ENCODE measurements at places on chromosomes 3 and 15.

GRCh38 chr3:17009826-17010225 lies 125.1 kb downstream of the PLCL2 start:
- no peak for DNase-seq

GRCh38 chr3:156694536-156694935 lies 20.1 kb downstream of the TIPARP start:
- no peak for DNase-seq

DNA sequence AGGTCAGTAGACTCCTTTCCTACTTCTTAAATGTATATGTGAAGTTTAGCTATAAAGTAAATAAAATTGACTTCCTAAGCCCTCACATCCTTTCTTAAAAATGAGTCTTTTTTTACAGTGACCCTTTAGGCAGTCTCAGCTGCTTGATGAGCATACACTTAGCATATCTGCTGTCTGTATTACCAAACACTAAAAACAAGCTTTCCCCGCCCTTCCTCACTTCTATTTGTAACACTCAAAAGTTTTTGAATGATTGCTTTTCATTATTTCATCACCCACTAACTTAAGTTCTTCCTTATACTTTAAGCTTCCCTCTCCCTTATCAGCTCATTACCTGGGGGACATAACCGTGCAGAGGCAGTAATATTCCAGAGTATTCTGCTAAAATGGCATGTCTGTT lies 89.4 kb downstream of the PLOD2 start:
- no peak for DNase-seq

- DNase-seq: no peak
Observed at GRCh38 chr3:176872771-176873209, 324.5 kb downstream of the TBL1XR1 start.

- DNase-seq: no peak
Observed at GRCh38 chr3:69294014-69294766, 91.7 kb downstream of the FRMD4B start.

GRCh38 chr15:74264081-74264501 lies 28.0 kb downstream of the CCDC33 start:
- no peak for DNase-seq

DNA sequence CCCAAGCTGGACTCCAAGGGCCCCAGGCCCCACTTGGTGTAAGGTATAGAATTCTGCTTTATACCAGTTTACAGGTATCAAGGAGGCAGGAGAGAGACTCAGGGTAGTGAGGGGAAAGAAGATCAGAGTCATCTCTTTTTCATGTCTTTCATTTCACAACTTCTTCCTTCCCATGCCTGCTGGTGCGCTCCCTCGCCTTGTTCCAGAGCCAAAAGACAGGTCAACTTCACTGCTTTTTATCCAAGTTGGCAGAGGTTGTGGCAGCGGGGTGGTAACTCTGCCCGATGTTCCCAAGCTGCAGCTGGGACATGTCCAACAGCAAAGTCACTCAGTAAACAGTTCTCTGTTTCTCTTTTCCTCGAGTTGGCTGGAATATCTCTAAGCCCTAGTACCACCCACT lies 86.3 kb upstream of the TCF12 start:
- DNase-seq: no peak

DNA sequence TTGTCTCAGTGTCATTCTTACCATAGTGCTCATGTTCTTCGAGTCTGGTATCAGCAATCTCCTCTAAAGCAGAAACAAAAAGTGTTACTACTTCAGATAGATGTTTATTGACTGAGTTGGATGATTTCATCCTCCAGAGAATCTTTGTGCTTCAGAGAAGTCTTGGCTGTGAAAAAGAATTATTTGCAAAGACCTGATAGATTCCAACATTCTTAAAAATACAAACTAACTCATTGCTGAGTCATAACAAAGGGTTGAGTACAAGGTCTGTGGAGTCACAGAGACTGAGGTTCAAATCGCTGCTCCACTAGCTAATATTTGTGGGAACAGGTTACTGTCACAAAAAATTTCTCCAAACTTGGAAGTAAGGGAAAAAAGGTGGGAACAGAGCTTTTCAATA lies 9.0 kb upstream of the STRIT1 start:
- no peak for DNase-seq

- DNase-seq: no peak
Observed at GRCh38 chr15:57041416-57041815, 123.0 kb downstream of the TCF12 start.

DNA sequence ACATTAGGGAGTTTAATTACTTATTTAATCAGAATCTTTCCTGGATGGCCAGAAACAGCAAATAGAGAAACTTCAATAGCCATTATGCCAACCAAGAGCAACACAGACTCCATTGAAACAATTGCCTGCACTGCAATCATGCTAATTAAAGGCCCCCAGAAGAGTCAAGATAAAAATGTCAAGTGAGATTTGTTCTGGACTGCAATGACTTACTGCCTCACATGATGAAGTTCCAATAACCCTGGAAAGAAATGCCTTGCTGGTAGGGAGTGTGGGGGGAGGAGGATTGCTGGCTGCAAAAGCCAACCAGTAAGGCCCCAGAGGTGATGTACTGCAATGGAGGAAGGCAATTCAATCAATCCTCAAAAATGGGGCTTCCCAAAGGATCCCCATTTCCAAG lies 257.9 kb downstream of the NTRK3 start:
- DNase-seq: no peak

DNA sequence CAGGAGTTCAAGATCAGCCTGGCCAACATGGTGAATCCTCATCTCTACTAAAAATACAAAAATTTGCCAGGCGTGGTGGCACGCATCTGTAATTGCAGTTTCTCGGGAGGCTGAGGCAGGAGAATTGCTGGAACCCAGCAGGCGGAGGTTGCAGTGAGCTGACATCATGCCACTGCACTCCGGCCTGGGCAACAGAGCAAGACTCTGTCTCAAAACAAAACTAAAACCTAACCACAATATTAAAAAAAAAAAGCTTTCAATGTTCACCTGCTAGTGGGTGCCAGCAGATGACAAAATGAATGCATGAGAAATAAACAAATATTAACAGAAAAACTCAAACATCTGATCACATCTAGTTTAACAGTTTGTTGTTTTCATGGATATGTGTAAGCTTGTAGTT lies 9.0 kb downstream of the SLC24A1 start:
- no peak for DNase-seq

DNA sequence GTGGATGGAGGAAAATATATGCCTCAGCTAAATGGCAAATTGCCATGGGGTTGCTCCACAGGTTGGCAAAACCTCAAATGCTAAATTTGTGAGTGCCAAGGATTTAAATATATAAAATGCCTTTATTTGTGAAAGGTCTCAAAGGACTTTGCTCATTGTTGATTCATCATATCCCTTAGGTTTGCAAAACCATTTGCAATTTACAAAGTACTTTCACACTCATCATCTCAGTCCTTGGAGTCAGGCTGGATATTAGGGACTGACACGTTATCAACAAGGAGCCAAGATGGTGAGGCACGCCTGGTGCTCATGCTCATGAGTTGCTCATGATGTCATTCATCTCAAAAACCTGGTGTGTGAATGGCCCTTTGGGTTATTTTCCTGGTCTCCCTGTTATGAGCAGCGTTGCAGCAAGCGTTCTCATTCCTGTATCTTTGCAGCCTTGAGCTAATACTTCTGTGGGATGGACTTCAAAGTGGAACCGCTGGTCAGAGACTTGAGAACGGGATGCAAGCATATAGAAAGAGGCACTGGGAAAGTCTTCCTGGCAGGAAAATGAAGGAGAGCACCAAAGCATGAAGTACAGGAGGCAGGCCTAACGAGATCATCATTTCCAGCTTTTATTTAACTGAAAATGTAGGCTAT lies 66.0 kb downstream of the MYO1E start:
- DNase-seq: no peak

GRCh38 chr3:115996420-115997108 lies 373.3 kb downstream of the GAP43 start:
- no peak for DNase-seq

- no peak for DNase-seq
Observed at GRCh38 chr3:40691452-40691861, 166.7 kb downstream of the ZNF621 start.

DNA sequence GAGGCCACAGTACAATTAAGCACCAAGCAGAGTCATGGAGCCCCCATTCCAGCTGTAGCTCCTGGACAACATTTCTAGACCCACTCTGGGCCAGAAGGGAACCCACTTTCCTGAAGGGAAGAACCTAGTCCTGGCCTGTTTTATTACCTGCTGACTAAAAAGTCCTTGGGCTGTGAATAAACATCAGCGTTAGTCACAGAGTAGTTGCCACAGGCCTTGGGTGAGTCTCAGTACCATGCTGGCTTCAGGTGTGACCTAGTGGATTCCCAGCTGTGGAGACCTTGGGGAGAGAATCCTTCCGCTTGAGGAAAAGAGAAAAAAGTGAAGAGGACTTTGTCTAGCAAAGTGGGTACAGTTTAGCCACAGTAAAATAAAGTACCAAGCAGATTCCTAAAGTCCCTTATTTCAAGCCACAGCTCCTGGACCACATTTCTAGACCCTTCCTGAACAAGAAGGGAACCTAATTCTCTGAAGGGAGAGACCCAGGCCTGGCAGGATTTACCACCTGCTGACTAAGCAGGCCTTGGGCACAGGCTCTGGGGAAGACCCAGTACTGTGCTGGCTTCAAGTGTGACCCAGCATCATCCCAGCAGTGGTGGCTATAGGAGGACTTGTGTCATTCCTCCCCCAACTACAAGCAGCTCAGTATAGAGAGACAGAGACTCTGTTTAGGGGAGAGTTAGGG lies 118.3 kb upstream of the KCNH8 start:
- no peak for DNase-seq

DNA sequence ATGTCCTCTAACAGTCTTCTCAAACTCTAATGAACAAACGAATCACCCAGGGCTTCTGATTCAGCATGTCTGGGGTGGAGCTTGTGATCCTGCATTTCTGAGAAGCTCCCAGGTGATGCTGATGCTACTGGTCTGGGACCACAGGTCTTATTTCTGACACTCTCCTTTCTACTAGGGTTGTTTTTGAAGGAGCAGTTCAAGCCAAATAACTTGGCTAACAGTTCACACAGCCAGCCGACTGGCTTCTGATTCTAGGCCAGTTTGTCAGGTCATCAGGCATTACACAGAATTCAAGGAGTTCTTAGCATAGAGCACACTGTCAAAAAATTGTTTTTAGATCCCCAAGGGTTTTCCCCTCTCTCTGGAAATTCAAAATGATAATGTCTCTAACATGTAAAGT lies 100.7 kb downstream of the TIGIT start:
- DNase-seq: no peak

DNA sequence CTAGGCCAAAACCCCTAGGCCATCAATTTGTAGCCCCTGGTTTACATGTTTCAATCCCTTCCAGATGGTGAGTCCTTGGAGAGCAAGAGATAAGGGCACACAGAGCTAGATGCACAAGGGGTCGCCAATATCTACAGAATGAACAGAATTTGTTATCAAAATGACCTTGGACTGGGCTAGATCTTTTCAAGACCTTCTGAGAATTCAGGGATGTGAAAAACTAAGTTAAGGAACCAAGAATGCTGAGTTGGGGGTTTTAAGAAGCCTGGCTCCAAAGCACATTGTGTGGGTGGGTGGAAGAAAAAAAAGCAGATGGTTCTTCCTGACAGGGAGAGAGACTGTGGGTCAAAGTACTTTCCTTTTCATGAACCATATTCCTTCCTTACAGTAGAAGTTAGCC lies 10.2 kb downstream of the CDCP1 start:
- DNase-seq: no peak

- DNase-seq: no peak
Observed at GRCh38 chr3:179956416-179956830, 80.3 kb downstream of the PEX5L start.

DNA sequence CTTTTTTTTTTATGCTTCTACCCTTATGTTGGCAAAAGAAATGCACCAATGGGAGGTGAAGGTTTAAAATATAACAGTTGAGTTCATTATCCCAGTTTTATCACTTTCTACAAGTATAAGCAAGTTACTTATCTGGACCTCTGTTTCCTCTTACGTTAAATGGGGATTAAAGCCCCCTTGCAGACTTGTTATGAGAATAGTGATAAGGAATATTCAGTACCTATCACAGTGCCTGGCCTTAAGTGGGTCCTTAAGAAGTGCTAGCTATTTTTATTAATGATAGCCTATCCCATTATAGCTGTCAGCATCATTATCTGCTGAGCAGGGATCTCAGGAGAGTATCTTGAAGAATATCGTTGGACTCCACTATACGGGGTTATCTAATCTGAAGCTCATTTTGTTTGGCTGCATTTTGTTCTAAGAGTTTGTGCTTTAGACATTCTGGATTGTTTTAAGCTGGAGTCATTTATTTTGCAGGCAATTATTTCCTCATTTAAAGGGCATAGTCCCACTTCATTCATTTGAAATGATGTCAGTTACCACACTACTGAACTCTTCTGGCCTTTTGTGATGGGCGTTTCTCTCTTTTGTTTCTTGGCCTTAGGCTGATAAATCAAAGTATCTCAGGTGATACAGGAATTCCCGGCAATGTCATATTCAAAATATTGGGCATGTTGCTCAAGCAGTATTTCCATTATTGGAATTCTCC lies 28.8 kb downstream of the RAB8B start:
- DNase-seq: no peak

GRCh38 chr15:64753480-64754185 lies 21.8 kb downstream of the RBPMS2 start:
- DNase-seq: no peak

DNA sequence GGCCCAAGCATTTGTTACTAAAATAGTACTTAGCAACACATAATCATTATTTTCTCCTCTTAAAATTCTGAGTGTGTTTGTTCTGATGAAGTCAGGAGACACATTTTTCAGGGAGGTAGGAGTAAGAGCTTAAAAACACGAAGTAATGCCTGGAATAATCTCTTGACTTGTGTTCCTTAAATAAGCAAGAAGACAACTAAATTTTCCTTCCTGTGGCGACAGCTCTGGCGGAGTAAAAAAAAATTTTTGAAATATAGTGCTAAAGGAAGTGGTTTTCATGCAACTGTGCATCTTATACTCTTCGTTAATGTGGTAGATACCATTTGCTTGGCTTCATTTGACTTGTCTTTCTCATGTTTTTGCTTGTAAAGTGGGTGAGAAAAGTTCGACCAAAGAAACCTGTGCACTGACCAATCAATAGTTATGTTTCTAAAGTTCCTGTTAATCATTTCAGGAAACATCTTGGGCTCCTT lies 11.1 kb upstream of the MBNL1 start:
- DNase-seq: no peak

GRCh38 chr15:67303490-67304363 lies 49.1 kb downstream of the IQCH start:
- no peak for DNase-seq

Measured in left forelimb (tissue), 1 donor.